ENCODE measurements at places on chromosomes 7 and 10. TPM values are rescaled to one million over a fixed set of nuclear protein-coding genes. Genes with fewer than 3 reads are reported as not detected.

NEUROD6 gene
- total RNA-seq = not detected

TWIST1 gene
- not detected for total RNA-seq

LLCFC1 gene
- not detected for total RNA-seq

ALOX5 gene
- total RNA-seq = 7.5 TPM

OPN1SW gene
- not detected for total RNA-seq

GALNT11 gene
- total RNA-seq = 32.3 TPM

MMP21 gene
- 0.14 TPM for total RNA-seq

TUBB8 gene
- not detected for total RNA-seq

GRCh38 chr7:39703144-39703543, 79.8 kb downstream of the RALA start:
- DNase-seq = no peak

GRCh38 chr7:20488850-20489249, 126.6 kb upstream of the ABCB5 start:
- DNase-seq = no peak

DNA sequence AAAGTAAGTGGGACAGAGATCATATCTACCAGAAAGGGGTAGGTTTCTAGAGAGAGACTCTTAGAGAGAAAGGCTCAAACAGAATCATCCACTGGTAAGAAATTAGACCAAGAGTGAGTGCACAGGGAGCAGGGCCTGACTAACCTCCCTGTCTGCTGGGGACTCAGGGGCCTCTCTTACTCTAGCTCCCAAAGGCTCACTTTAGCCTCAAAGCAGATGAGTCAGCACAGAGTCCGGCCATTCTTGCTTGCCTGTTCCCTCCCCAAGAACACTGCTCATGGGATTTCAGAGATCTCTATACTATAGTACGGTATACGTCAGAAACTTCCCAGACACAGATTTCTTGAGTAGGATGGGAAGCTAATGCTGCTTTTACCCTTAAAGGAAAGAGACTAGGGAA, 32.7 kb downstream of the RBM28 start:
- no peak for DNase-seq

DNA sequence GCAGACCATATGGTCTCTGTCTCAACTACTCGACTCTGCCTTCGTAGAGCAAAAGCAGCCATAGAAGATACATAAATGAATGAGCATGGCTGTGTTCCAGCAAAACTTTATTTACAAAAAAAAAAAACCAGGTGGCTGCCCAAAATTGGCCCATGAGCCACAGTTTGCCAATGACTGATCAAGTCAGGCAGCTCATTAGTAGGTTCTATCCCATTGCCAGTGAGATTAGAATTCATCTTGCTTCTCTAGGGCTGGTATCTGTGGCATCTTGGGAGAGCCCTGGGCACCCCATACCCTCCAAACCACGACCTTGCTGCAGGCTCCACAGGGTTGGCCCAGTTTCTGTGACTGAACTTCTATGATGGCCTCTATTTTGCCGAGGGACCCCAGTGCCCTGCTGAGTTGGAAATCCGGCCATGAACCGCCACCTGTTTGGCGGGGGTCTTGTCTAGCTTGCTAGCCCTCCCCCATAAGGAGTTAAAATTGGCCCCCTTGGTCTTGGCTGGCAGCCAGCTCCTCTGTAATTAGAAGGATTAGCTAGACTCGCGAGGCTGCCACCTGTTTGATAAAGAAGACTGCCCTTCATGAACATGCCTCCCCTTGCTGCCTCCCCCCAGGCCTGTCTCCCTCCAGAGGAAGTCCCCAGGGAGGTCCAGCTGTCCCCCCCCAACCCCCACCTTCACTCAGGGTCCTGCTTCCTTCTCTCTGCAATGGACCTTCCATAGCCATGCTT, 83.9 kb downstream of the CHN2 start:
- DNase-seq = no peak

DNA sequence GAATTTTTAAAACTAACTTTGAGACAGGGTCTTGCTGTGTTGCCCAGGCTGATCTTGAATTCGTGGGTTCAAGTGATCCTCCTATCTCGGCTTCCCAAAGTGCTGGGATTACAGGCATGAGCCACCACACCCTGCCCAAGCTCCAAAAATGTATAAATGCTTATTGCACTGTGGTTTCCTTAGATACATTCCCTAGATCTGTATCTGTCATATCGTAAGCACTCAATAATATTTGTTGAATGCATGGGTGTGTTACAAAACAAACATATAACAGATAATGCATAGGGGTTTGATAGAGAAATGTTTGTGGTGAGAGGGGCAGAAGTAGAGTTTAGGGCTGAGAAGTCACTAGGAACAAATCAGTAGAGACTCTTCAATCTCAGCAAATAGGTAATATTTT, 955.3 kb upstream of the C7orf33 start:
- no peak for DNase-seq

GRCh38 chr10:5968681-5969453, 8.5 kb downstream of the IL15RA start:
- peak; percentile 13 for DNase-seq

GRCh38 chr10:86187499-86188239, 178.9 kb downstream of the GRID1 start:
- no peak for DNase-seq

DNA sequence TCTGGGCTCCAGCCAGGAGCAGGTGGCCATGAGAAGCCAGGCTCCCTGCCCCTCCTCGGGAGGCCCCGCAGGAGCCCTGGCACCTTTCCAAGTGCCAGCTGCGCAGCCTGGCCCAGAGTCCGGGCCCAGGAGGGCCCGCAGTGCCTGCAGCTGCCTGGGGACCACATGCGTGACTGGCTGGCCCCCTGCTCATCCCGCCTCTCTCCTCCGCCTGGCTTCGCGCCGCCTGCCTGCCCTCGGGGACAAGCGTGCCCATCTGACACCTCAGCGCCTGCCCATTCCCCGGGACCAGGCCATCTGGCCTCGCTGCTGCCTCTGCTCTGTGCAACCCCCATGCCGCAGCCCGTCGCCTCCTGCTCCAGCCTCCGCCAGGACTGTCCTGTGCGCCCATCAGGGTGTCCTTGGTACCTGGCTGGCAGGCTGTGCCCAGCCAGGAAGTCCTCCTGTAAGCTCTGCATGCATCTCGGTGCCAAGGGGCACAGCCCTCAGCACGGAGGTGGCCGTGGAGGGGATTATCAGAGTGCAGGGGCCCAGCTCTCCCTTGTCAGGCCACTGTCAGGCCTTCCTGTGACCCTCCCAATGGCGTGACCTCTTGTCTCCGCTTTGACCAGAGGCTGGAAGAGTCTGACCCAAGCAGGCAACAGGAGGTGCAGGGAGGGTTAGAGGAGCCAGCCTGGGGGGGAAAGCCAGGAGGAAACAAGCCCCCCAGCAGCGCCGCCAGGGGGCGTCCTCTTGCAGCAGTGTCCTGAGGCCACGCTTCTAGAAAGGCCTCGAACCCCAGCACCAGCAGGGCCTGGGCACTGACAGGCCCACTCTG, 50.5 kb downstream of the TMEM209 start:
- DNase-seq = no peak

DNA sequence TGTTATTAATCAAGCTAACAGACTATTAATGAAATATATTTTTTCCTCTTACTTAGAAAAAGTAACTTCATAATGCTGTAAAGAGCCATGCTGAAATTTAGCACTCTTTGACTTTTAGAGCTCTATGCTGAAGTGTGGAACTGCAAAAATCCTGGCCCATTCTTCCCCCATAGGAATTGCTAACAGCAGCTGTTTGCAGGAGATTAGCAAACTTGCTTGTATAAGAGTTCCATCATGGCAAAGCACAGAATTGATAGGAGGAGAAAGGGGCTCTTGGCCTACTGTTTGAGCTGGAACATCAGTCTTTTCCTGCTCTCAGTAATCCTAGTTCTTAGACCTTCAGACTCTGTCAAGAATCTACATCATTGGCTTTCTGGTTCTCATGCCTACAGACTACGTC, 18.3 kb upstream of the GNAT3 start:
- no peak for DNase-seq

DNA sequence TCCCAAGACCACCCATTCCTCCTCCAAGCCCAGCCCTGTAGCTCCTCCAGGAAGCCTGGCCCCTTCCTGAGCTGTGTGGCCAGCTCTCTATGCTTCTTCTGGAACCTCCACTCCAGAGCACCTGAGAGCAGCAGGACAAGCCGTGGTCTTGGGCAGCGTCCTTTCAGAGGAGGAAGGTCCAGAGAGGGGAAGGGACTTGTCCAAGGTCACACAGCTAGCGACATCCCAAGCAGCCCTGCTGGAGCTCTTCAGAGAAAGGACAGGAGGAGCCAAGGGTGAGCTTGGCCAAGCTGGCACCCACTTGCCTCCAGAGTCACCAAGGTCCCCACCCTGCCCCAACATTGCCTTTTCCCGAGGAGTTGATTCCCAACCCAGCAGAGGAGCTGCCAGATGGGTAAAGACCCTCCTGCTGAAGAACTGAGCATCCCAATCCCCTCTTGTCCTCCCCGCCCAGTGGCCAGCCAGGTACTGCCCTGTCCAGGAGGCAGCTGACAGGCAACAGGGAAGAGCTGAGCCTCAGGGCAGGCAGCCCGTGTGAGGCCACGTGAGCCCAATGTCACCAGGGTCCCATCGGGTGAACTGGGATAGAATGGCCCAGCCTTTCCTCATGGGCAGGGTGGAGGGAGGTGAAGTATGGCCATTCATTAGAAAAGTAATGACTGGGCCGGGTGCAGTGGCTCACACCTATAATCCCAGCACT, 46.2 kb downstream of the UNC5B start:
- DNase-seq = no peak

- no peak for DNase-seq
Observed at GRCh38 chr10:122148876-122149560, 122.1 kb upstream of the BTBD16 start.

DNA sequence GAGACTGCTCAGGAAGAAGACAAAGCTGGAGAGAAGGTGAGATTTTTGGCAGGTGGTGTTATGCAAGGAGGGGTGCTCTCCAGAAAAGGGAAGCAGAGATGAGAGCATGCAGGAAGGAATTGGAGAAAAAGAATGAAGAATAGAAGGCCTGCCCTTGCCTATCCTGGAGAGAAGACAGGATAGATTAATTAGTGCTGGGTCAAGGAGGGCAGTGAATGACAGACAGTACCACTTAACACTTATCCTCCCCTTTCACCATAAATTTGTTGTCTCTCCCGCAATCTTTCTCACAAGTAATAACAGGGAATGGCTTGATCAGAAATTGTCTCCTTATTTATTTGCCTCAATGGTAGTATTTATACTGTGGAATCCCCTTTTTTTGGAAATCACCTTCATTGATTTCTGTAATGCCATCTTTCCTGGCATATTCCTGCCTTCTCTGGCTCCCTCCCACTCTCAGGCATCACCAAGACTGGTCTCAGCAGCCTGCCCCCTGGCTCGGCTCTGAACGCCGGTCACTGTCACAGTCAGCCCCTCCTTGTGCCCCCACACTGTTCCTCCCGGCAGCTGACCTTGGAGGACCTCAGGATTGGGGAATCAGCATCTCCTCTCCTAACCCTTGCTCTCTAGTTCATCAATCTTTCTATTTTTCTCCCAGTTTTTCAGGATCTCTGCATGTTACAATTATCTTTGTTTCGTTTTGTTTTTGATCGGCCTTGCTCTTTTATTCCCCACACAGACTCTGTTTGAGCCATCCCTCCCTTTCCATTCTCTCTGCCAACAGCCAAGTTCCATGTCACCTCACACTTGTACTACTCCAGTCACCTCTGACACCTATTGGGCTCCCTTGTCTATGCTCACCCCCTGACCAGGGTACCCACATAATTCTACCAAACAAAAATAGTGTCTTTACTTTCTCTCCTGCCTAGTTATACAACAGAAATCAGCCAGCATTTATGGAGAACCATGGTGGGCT, 294.2 kb downstream of the PLXDC2 start:
- no peak for DNase-seq

- DNase-seq = no peak
Observed at GRCh38 chr7:141920281-141920680, 4.1 kb downstream of the OR9A4 start.

- no peak for DNase-seq
Observed at GRCh38 chr10:71605263-71605962, 114.2 kb downstream of the C10orf105 start.

DNA sequence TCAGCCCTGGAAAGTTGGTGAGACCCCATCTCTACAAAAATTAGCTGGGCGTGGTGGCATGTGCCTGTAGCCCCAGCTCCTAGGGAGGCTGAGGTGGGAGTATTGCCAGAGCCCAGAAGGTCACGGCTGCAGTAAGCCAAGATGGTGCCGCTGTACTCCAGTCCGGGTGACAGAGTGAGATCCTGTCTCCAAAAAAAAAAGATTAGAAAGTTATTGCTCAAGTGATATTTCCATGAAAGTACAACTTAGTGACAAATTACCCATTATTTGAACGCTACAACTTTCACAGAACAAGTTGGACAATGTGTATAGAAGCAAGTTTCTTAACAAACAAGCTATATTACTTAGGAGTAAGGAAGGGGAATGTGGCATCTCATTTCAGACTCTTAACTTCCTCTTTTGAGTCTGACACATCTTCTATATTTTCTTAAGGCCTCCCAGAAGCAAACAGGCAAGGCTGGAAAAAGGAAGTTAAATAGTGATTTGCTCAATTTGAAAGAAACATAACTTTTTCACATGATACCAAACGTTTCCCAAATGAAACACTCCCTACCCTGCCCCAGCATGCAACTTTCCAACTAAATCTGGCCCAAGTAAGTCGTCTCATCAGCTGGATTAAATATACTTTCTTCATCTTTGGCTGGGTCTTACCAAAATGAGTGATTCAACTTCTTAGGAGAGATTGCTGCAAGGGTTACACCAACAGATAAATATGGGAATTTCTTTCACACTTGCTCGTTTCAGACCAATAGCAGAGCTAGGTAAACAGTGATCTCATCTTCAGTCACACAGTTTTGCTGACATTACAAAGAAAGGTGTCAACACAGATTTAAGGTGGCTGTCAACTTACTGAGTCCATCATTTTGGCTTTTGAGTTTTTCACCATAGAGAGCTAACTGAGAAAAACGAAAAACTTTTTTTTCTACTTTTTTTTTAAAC, 66.3 kb upstream of the KLF6 start:
- no peak for DNase-seq

GRCh38 chr7:44587843-44588711, 6.0 kb upstream of the TMED4 start:
- DNase-seq = no peak

DNA sequence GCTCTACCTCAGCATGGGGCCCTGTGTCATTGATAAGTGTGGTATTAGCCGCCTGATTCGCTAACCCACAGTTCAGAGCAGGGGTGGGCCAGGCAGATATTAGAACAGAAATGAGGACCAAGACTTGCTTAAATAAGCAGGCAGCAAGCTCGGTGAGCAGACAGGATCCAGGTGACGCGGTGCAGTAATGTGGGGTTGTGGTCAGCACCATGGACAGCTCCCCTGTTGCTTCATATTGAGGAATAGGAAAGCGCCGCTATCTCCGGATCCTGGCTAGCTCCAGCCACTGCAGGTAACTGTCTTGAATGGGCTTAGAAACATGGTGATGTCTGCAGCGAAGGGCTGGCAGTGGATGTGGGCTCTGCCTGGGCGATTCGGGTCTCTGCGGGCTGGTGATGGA, 51.3 kb upstream of the GPR26 start:
- DNase-seq = peak; percentile 64

DNA sequence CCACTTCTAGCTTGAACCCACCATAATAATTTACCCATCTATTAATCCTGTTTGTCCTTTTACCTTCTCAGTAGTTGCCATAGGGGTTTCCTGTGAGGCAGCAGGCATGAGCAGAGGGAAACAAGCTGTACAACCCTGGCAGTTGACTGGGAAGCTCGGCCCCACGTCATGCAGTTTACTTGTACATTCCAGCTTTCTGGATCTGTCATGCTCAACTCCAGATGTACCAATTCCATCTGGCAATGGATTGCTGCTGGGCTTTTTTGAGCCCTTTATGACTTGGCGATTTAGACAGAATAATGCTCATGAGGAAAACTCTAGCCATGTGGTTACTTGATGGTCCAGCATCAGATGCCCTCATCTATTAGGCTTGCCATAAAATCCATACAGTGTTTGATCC, 112.5 kb downstream of the GNAI1 start:
- no peak for DNase-seq
